ENCODE measurements at places on chromosomes 12 and 14.
A peak's percentile ranks its signal among the peaks of the same experiment; 100 is the strongest.

- no peak within 1 kb of the TSS for H3K27ac ChIP-seq
- no peaks in the 10 kb centered on the region for H3K36me3 ChIP-seq
- peak within 1 kb of the TSS; percentile 31 for H3K4me3 ChIP-seq
- peaks cover 46% of the 10 kb centered on the region for H3K27me3 ChIP-seq
- peaks cover 12% of the 10 kb centered on the region for H3K4me1 ChIP-seq
Measured at GRCh38 chr12:120639771-120640721, at the start of gene CABP1. Gene CABP1, plus strand, starts transcription at chr12:120640626. Its CDS starts 60 bp downstream, at chr12:120640686.

- no peak for DNase-seq
- no peaks in the 10 kb centered on the region for H3K4me1 ChIP-seq
- no peaks in the 10 kb centered on the region for H3K27me3 ChIP-seq
- no peak overlapping the region for H3K27ac ChIP-seq
- H3K36me3 ChIP-seq = no peaks in the 10 kb centered on the region
Measured at GRCh38 chr12:19165451-19165850, 35.9 kb downstream of the PLEKHA5 start.

GRCh38 chr12:21906919-21907493, 34.2 kb downstream of the ABCC9 start:
- H3K27me3 ChIP-seq = no peaks in the 10 kb centered on the region
- DNase-seq = no peak
- H3K36me3 ChIP-seq = no peaks in the 10 kb centered on the region
- no peak overlapping the region for H3K4me3 ChIP-seq
- H3K4me1 ChIP-seq = no peaks in the 10 kb centered on the region

DNA sequence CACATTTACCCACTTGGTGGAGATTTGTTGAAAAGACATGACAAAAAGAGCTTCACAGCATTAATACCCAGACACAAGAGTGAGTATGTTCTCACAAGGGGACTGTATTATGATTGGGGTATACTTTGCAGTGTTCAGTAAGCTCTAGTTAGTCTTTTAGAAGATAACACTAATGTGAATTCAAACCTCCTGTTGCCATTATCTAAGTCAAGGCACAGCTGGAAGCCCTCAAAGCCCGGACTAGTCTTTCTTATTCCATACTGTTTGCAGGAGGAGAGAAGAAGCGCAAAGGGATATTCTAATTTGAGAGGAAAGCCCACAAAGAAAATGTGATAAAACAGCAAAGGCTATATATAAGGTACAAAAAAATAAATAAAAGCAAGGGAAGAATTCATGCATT, 445.9 kb downstream of the SOX5 start:
- H3K36me3 ChIP-seq = no peaks in the 10 kb centered on the region
- H3K27me3 ChIP-seq = no peaks in the 10 kb centered on the region
- no peaks in the 10 kb centered on the region for H3K4me1 ChIP-seq
- H3K27ac ChIP-seq = no peak overlapping the region
- H3K4me3 ChIP-seq = no peak overlapping the region
- DNase-seq = no peak

DNA sequence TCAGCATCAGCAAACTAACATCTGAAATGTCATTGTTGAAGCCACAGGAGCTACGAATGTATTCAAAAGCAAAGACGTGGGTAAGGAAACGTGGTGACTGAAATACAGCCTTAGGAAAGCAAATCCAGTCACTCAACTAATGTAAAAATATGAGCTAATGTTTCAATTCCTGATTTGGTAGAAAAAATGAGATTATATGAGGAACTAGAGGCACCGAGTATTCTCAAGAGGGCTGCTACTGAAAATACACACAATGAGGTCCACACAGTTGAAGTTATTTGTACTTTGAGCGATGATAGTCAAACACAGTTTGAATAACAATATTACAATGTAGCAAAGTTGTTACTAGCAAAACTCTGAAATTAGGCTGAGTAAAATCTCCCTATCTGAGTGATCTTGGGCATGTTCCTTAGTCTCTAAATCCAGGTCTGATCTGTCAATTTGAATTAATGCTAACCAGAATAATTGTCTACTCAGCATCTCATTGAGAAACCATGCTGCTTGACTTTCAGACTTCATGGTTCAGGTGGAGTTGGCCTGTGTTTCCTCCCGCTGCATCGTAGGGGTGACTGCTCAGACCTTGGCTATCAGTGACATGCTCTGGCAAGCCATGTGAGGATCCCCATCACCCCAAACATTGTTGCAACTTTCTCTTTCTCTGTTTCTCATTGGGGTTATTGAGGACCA, 467.1 kb upstream of the SOX5 start:
- no peaks in the 10 kb centered on the region for H3K27me3 ChIP-seq
- H3K36me3 ChIP-seq = no peaks in the 10 kb centered on the region
- no peak overlapping the region for H3K27ac ChIP-seq
- H3K4me3 ChIP-seq = no peak overlapping the region

GRCh38 chr14:20487396-20487725, 18.0 kb upstream of the RNASE10 start:
- no peaks in the 10 kb centered on the region for H3K36me3 ChIP-seq
- no peaks in the 10 kb centered on the region for H3K27me3 ChIP-seq
- H3K4me1 ChIP-seq = peaks cover 56% of the 10 kb centered on the region
- no peak overlapping the region for H3K4me3 ChIP-seq
- DNase-seq = no peak
- peak overlapping the region; percentile 46 for H3K27ac ChIP-seq

DNA sequence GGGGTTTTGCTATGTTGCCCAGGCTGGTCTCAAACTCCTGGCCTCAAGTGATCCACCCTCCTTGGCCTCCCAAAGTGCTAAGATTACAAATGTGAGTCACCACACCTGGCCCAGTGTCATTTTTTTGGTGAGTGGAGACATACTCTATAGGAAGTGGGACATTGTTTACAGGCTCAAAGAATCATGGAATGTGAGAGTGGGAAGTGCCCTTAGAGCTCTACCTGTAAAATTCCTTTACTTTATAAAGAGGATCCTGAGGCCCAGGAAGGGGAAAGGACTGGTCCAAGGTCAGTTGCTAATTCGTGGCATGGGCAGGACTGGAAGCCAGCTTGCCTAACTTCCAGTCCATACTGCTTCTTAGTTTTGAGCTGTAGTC, 8.7 kb upstream of the ADCK1 start:
- H3K36me3 ChIP-seq = no peaks in the 10 kb centered on the region
- H3K27me3 ChIP-seq = no peaks in the 10 kb centered on the region
- H3K4me3 ChIP-seq = no peak overlapping the region
- no peak for DNase-seq
- H3K4me1 ChIP-seq = no peaks in the 10 kb centered on the region

DNA sequence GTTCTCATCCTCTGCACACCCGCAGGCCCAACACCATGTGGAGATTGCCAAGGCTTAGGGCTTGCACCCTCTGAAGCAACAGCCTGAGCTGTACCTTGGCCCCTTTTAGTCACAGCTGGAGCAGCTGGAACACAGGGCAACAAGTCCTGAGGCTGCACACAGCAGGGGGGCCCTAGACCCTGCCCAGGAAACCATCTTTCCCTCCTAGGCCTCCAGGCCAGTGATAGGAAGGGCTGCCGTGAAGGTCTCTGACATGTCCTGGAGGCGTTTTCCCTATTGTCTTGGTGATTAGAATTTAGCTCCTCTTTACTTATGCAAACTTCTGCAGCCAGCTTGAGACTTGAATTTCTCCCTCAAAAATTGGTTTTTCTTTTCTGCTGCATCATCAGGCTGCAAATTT, 373.5 kb upstream of the CLEC14A start:
- no peaks in the 10 kb centered on the region for H3K27me3 ChIP-seq
- no peak for DNase-seq
- no peak overlapping the region for H3K4me3 ChIP-seq
- no peak overlapping the region for H3K27ac ChIP-seq
- H3K36me3 ChIP-seq = no peaks in the 10 kb centered on the region

DNA sequence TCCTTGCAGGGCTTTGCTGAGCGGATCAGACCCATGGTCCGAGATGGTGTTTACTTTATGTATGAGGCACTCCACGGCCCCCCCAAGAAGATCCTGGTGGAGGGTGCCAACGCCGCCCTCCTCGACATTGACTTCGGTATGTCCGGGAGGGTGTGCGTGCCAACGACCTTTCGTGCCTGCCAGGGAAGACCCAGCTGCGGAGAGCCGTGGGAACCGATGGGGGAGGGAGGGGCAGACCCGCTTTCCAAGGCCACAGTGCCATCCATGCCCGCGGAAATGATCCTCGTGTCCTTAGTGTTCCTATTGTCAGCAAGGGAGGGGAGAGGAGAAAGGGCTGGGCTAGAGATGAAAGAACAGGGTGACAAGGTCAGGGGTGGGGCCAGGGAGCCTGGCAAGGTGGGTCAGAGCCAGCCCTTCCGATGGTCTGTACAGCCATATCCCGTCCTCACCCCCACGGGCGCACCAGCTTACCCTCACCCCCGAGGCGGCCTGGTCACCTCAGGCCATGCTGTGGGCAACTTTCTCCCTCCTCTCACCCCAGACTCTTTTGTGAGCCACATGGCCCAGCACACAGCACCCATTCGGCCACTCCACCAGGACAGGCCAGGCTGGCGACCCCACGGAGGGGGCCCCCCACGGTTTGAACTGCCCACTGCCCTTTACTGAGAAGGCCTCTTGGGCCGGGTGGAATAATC, 11.7 kb upstream of the SIVA1 start:
- H3K4me1 ChIP-seq = peaks cover 6% of the 10 kb centered on the region
- no peak overlapping the region for H3K4me3 ChIP-seq
- H3K27me3 ChIP-seq = no peaks in the 10 kb centered on the region
- no peak for DNase-seq
- no peak overlapping the region for H3K27ac ChIP-seq
- H3K36me3 ChIP-seq = no peaks in the 10 kb centered on the region

- no peak overlapping the region for H3K4me3 ChIP-seq
- H3K36me3 ChIP-seq = no peaks in the 10 kb centered on the region
- no peaks in the 10 kb centered on the region for H3K4me1 ChIP-seq
- DNase-seq = no peak
- H3K27me3 ChIP-seq = no peaks in the 10 kb centered on the region
Measured at GRCh38 chr12:62689042-62689839, 222.6 kb downstream of the MON2 start.

DNA sequence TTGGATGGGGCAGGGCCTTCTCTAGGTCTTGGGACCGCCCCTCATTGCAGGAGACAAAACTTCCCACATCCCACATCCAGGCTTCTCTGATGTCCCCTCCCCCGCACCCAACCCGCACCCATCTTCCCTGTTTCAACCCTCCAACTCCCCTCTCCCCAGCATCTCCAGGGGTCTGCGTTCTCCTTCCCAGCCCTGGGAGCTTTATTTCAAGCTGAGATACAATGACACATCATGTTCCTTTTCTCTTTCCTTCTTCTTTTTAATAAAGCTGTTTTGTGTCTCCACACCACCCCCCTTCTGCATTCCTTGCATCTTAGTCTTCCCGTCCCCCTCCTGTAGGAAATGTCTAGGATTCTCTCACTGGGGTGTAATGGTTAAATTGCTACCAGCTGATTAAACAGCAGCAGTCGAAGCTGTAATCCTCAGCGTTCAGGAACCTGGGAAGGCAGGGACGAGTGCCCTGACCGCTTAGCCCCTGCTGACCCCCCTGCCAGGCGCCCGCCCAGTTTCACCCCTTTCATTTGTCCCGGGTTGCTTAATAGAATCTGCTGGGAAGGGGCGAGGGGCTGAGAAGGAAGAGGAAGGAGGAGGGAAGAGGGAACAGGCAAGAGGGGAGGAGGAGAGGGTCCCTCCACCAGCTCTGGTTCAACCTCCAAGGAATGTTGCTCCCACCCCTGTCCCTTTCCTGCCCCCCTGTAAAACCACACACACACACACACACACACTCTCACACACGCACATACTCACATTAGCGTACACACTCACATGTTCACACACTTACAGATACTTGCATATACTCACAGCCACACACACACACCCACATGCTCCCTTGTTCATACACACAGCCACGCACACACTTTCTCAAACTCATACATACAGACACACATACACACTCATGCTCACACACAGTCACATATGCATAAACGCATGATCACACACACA, 104.5 kb upstream of the MED13L start:
- H3K27ac ChIP-seq = no peak overlapping the region
- DNase-seq = no peak
- H3K36me3 ChIP-seq = no peaks in the 10 kb centered on the region
- H3K27me3 ChIP-seq = no peaks in the 10 kb centered on the region
- H3K4me1 ChIP-seq = no peaks in the 10 kb centered on the region

- H3K27ac ChIP-seq = no peak overlapping the region
- H3K27me3 ChIP-seq = no peaks in the 10 kb centered on the region
- H3K36me3 ChIP-seq = peaks cover 3% of the 10 kb centered on the region
- no peak for DNase-seq
Measured at GRCh38 chr12:11174022-11174421, 3.0 kb downstream of the SMIM10L1 start.

DNA sequence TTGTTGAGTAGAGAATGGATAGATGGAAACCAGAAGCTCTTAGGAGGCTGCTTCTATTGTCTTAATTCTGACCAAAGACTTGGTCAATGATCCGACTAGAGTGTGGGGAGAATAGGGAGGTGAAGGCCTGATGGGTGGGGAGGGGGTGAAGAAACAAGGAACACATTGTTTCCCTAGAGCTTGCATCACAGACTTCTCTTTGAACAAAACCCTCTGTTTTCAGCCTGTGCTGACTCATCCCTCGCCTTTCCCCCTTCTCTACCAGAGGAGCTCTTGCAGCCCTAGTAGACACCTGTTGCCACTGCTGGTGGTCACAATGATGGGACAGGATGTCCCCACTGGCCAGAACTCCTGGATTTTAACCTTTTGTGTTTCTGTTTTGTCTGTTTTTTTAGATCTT, 46.8 kb upstream of the CISTR start:
- DNase-seq = no peak
- H3K4me3 ChIP-seq = no peak overlapping the region
- H3K27ac ChIP-seq = no peak overlapping the region
- no peaks in the 10 kb centered on the region for H3K36me3 ChIP-seq
- peaks cover 36% of the 10 kb centered on the region for H3K27me3 ChIP-seq
- H3K4me1 ChIP-seq = no peaks in the 10 kb centered on the region

GRCh38 chr14:99554184-99554583, 49.8 kb downstream of the CCDC85C start:
- no peak for DNase-seq
- H3K36me3 ChIP-seq = no peaks in the 10 kb centered on the region
- no peaks in the 10 kb centered on the region for H3K27me3 ChIP-seq
- H3K27ac ChIP-seq = no peak overlapping the region

DNA sequence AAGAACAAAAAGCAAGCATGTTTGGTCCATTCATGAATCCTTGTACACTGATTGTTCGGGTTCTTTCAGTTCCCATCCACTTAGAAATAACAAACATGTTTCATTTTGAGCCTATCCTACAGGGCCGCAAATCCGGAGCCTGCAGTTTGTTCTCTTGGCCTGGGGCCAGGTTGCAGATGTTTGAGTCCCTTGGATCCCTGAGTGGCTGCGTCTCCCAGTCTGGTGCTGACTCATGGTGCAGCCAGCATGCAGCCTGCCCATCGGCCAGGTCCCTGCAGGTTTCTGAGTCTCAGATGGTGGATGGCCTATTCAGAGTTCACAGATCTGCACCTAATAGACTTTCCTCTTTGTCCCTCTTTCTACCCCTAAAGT, 1.9 kb upstream of the DYNC1H1 start:
- no peaks in the 10 kb centered on the region for H3K36me3 ChIP-seq
- DNase-seq = no peak
- no peak overlapping the region for H3K4me3 ChIP-seq
- H3K27ac ChIP-seq = no peak overlapping the region
- H3K4me1 ChIP-seq = peaks cover 34% of the 10 kb centered on the region
- no peaks in the 10 kb centered on the region for H3K27me3 ChIP-seq

GRCh38 chr12:68446901-68447796, 115.0 kb upstream of the MDM1 start:
- no peak for DNase-seq
- H3K27ac ChIP-seq = no peak overlapping the region
- no peaks in the 10 kb centered on the region for H3K27me3 ChIP-seq
- no peak overlapping the region for H3K4me3 ChIP-seq
- peaks cover 41% of the 10 kb centered on the region for H3K4me1 ChIP-seq

- DNase-seq = no peak
- no peaks in the 10 kb centered on the region for H3K36me3 ChIP-seq
- H3K4me3 ChIP-seq = no peak overlapping the region
- no peaks in the 10 kb centered on the region for H3K4me1 ChIP-seq
Measured at GRCh38 chr12:47377414-47378221, 297.9 kb upstream of the AMIGO2 start.

All from CD4-positive, alpha-beta T cell (primary cell).